ENCODE measurements at places on chromosomes 12 and 14.

- no peak for DNase-seq
Measured at GRCh38 chr14:23345987-23346692, 6.5 kb downstream of the SLC22A17 start.

GRCh38 chr14:23481979-23482822 lies 12.7 kb downstream of the NGDN start:
- DNase-seq, result peak; percentile 28

GRCh38 chr12:97716356-97716755 lies 253.8 kb downstream of the RMST start:
- DNase-seq, result no peak

DNA sequence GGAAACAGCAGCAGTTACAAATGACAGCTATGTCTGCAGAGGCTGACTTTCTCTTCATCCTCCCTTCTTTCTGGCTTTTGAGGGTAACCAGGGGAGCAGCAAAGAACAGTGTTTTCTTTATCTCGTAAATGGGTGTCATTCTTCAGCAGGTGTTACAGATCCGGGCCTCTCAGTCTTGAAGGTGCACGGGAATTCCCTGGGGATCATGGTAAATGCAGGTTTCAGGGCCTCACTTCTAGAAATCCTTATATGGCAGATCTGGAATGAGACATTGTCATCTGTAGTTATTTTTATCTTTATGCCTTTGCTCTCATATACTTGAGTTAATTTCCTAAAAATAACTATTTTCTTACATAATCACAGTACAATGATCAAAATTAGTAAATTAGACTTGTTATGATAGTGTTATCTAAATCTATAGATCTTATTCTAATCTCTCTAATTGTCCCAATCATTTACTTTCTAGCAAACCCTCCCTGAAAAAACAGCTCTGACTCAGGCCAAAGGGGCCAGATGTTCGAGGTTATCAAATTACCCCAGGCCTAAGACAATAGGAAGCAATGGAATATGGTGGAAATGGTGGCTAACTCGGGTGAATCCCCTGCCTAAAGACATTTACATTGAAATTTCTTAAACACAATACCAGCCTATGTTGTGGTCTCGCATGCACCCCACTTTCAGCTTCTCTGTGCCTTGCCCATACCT lies 145.0 kb downstream of the CAND1 start:
- no peak for DNase-seq

- DNase-seq, result no peak
Measured at GRCh38 chr14:72237722-72238666, 305.8 kb downstream of the RGS6 start.

DNA sequence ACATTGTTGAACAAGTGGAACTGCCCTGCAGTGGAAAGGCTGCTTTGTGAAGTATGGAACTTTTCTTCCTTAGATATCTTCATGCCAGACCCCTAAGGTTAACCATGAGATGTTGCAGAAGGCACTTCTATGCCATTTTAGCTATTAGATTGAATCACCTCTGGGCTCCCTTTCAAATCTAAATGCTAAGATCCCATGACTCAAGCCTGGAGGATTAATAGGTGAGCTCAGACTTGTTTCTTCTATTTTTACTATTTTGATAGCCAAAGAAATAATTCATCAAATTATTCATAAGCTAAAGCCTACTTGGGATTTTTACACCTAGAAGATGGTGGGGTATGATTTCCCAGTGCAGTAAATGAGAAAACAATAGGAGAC lies 64.3 kb downstream of the DAD1 start:
- DNase-seq, result no peak

- DNase-seq, result no peak
Measured at GRCh38 chr12:103456006-103456405, 39.8 kb downstream of the C12orf42 start.

DNA sequence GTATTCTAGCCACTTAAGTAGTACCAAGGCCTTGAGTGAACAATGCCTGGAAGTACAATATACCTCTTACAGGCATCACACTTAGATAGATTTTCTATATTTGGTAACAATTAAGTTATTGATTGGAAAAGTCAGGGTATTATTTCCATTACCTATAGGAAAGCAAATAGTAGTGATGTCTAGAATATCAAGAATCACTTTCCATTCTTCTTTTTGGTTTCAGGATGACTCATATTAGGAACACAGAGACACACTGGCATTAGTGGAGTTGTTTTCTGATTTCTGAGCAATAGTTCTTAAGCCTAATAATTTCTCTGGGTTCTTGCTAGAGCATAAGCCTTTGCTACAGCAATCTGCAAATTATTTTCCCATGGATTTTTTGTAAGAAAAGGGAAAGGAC lies 1640.0 kb upstream of the SEL1L start:
- no peak for DNase-seq

- DNase-seq, result no peak
Measured at GRCh38 chr12:46959502-46959901, 119.9 kb upstream of the PCED1B start.

GRCh38 chr14:29652571-29652970 lies 275.1 kb downstream of the PRKD1 start:
- DNase-seq, result no peak

DNA sequence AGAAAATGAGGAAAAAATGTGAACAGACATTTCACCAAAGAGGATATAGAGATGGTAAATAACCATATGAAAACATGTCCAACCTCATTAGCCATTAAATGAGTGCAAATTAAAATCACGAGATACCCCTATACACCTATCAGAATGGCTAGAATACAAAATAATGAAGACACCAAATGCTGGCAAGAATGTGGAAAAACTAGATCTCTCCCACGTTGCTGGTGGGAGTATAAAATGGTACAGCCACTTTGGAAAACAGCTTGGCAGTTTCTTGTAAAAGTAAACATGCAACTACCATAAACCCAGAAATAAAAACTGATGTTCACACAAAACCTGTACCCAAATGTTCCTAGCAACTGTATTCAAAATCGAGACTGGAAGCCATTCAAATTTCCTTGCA lies 38.3 kb upstream of the TCL1B start:
- no peak for DNase-seq

- DNase-seq, result peak; percentile 81
Measured at GRCh38 chr12:13534645-13535398, 338.3 kb downstream of the EMP1 start.

DNA sequence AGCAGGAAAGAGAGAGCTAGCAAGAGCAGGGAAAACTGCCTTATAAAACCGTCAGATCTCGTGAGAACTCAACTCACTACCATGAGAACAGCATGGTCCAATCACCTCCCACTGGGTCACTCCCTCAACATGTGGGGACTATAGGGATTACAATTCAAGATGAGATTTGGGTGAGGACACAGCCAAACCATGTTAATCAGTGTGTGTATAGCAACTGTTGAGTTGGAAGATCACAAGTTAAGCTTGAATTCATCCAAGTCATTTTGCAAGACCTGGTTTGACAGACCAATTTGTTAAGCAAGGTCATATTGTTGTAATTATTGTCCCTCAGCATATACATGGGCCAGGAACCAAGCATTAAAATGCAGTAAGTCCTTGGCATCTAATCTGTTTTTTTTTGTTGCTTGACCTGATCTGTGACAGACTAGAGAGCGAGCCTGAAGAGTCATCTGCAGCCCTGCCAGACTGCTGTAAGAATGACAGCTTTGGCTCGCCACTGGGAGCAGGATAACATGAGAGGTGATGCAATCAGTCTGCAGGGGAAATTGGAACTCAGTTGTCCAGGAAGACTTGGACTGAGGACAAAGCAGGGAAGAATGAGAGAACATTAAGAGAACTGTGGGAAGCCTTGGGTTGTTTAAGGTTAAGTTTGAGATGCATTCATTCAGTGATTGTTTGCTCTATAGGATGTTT lies 297.6 kb upstream of the SEL1L start:
- no peak for DNase-seq

- DNase-seq, result no peak
Measured at GRCh38 chr12:89355243-89356068, 3.2 kb upstream of the DUSP6 start.

DNA sequence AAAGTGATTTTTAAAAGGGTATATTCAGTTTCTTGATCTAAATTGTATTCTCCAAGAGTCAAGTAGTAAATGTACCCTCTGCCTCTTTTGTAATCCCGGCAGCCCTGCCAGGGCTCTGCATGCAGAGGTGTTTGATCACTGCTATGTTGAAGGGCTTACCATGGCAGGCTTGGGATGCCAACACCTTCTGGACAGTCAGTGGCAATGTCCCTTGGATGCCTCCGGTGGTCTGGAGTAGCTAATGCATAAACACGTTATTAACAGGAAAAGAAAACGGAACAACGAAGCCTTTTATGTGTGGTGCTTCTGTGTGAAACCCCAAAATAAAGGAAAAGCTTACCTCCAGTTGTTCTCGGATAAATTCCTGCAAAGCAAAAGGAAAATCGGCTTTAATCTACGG lies 19.9 kb downstream of the EIF2B2 start:
- DNase-seq, result no peak

DNA sequence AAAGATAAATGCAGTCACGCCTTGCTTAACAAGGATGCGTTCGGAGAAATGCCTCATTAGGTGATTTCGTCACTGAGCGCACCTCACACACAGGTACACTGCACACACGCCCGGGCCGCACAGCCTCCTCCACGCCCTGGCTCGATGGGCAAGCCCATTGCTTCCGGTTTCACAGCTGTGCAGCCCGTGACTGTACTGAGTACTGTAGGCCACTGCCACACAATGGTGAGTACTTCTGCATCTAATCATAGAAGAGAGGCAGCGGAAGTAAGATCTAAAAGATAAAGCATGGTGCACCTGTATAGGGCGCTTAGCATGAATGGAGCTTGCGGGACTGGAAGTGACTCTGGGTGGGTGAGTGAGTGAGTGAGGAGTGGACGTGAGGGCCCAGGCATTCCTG lies 4.3 kb downstream of the RIMBP2 start:
- no peak for DNase-seq

GRCh38 chr14:58826845-58827686 lies 189.3 kb downstream of the DACT1 start:
- DNase-seq, result no peak

DNA sequence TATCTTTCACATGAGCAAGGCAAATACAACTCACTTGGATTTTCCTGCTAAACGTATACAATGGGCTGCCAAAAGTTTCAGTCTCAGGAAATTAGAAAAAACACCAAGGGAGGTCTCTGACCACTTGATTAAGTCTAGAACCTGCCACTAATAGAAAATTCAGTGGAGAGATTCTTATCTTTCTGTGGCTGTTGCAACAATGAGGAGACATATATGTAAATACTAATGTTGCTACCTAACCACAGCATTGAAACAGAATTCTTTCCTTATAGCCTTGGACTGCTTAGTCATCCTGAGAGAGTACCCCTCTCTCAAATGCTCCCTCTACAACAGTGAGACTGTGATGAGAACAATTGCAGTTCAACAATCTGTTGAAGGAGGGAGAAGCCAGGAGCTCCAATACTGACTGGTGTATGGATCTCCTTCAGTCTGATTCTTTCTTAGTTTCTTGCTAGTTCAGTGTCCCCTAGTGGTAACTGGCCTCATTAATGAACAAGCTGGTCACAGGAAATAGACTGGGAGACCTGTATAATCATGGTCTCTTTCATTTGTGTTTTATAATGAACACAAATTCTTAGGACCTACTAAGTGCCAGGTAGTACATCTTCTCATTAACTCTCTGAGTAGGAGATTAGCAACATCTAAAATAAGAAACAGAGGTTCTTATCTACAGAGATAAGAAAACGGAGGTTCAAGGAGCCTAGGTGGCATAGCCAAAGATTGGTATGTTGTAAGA lies 164.5 kb downstream of the SLC38A4 start:
- peak; percentile 57 for DNase-seq

DNA sequence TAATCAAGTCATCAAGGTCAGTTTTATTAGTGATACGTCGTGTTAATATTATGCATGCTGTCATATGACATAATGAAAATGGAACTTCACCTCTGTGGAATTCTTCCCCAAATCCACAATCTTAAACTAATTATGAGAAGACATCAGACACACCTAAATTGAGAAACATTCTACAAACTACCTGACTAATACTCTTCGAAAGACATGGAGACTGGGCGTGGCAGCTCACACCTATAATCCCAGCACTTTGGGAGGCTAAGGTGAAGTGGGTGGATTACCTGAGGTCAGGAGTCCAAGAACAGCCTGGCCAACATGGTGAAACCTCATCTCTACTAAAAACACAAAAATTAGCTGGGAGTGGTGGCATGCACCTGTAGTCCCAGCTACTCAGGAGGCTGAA lies 33.3 kb upstream of the KRAS start:
- DNase-seq, result no peak

DNA sequence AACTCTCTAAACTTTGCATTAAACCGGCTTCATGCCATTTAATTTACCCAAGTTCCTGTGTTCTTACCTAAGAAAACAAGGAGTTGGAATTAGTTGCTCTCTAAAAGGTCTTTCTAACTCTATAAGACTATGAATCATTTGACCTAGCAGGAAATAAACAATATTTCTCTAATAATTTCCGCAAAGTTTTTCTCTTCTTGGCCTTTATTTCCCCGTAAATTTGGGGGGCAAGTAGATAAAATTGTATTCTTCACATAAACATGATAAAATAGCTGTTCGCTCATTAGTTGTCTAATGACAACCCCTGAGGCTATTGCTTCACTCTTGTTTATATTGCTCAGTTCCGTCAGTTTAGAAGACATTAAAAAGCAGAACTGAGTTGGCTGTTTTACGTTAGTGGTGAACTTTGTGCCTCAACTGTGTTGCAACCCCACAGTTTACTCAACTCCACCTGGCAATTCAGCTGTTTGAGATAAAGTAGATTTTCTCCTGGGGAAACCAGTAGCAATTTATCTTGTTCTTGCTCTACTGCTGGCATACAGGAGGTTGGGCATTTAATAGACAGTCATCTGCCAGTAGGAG lies 74.7 kb downstream of the BTG1 start:
- no peak for DNase-seq

DNA sequence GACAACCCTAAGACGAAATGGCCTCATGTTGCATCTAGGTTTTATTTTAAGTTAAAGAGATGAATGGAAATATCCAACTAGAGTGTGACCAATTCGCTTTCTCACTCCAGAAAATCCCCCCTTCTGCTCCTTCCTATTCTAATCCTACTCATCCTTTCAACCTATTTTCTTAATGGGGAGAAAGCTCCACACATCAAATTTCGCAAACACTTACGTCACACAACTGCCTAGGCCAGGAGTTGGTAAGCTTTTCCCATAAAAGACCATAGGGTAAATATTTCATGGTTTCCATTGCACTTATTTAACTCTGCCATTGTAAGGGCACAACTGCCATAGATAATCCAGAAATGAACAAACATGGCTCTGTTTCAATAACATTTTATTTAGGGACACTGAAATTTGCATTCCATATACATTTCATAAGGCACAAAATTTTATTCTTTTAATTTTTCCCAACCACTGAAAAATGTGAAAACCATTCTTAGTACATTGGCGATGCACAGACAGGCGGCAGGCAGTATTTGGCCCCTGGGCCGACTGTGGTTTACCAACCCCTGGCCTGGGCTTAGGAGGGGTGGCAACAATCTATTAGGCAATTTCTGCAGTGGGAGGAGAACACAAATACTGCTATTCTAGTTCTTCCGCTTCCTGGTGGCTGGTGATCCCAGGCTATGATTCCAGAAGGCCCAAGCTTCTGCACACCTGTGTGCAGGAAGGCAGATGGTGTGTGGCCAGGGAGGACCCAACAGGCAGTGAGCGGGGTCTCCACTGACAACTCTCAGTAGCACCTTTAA lies 67.2 kb upstream of the FOXN3 start:
- no peak for DNase-seq
